Large intestine (tissue), 12 donors: ENCODE measurements at places on chromosomes 4 and X. TPM values are rescaled to one million over a fixed set of nuclear protein-coding genes. Genes with fewer than 3 reads are reported as not detected.

The CNGA1 gene
- polyA plus RNA-seq: 4.7 TPM

The POU3F4 gene
- not detected for polyA plus RNA-seq

The ADGRL3 gene
- polyA plus RNA-seq: 9.8 TPM

The PIR gene
- polyA plus RNA-seq: 6.8 TPM

The TMPRSS11D gene
- 0.06 TPM for polyA plus RNA-seq

The TGIF2LX gene
- not detected for polyA plus RNA-seq

The SERPINA7 gene
- polyA plus RNA-seq: 0.48 TPM
